ENCODE measurements at places on chromosomes 4 and X.

DNA sequence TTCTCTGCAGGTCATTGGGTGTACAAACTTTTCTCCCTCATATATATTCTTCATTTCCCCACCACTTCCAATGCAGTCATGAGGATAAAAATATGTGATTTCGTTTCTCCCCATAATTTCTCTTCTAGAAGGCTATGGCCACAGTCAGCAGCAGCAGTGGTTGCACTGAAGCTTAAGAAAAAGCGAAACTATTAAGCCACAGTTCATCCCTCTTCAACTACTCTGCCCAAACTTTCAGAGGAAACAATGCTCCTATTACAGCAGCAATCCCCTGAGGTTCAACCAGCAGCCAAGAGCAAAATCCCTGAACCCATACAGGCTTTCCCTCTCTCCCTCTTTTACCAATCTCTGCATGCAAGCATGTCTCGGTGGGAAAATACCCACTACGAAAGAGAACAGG is 298.6 kb downstream of the DHX15 start:
- DNase-seq, result no peak

DNA sequence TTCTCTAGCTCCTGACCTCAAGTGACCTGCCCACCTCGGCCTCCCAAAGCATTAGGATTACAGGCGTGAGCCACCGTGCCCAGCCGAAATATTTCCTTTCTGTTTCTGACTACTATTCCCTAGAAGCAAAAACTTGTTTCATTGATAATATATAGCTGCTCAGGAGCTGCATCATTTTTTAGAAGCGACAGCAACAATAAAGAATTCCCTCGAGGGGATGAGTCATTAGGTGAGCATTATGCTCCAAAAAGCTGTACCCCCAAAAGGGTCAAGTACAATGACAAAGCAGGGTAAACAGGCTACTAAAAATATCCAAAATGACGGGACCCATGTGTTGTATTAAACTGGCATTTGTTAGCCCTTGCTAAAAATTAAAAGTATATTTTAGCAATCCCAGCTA is 67.0 kb downstream of the RBM47 start:
- DNase-seq, result no peak

GRCh38 chr4:109383823-109384222 is 49.8 kb upstream of the SEC24B start:
- DNase-seq, result no peak

DNA sequence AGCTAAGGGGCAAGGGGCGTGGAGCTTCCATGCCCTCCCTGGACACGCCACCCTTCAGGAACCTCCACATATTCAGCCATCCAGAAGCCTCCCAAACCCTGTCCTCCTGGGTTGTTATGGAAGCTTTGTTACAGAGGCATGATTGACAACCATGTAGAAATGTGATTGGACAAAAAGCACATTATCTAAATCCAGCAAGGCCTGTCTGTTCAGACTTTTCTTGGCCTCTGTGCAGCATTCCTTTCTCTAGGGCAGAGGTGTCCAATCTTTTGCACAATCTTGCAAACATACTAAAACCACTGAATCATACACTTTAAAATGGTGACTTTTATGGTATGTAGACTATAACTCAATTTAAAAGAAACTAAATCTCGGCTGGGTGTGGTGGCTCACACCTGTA is 12.7 kb downstream of the STEEP1 start:
- no peak for DNase-seq

GRCh38 chr4:2811830-2812611 is 19.1 kb downstream of the SH3BP2 start:
- DNase-seq, result no peak

DNA sequence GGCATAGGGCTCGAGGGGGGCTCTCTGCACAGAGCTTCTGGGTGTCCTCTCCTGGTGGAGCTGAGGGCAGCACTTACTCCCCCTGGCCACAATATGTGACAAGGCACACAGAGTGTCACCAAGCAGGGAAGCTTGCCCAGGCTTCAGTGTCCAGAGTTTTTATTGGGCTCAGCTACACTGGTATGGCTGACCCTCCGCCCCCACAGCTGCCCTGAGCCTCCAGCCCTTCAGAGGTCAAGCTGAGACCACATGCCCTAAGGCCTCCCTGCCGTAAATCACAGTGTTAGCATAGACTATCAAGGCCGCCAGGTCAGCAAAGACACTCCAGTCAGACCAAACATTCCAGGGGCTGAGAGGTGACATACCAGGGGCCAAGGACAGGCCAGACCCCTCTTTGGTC is 59.0 kb downstream of the EVC start:
- DNase-seq, result no peak

DNA sequence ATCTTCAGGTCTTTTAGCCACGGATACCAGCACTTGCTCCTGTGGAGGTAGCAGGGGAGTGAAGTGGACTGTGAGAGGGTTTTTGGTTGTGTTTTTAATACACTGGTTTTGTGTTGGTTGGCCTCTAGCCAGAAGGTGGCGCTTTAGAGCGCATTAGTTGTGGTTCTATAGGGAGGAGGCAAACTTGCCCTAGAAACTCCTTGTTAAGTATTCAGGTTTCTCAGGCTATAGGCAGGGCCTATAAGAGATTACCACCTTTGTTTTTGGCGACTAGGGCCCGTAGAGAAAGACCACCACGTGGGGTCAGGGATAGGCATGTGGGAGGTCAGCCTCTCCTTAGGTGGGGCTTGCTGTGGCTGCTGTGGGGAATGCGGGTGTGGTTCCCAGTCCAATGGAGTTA is 221.6 kb upstream of the SPANXN4 start:
- DNase-seq, result no peak

GRCh38 chr4:8287343-8288280 is 18.1 kb downstream of the HTRA3 start:
- DNase-seq, result no peak

- no peak for DNase-seq
Observed at GRCh38 chr4:124253080-124253479, 459.5 kb downstream of the ANKRD50 start.

DNA sequence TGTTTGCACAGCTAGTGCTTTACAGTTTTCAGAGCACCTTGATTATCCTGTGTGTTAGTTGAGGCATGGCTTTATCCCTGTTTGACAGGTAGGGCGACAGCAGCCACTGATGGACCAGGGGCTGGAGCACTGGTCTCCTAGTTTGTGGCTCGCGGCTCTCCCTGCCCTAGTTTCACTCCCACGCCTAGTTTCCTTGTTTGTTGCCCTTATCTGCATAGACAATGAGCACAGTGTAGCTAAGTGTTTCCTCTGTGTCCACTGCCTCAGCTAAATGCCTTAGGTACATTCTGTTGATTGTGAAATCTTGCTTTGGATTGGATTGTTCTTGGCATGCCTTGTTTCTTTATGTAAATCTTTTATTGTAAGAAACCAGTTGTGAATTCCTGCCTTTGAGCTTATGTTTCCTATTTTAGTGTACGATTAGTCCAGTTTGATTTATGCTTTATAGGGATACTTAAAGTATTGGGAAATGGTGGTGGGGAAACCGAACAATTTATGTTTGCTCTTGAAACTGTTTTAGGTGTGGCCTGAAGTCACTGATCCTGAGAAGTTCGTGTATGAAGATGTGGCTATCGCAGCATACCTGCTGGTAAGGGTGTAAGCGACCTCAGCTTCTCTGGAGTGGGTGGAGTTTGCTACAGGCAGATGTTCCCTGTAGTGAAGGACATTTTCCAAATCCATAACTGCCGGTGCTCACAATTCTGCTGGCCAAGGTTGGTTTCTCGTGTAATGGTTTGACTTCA is 11.0 kb downstream of the TRMT44 start:
- DNase-seq, result no peak

GRCh38 chr4:10605746-10606482 is 78.7 kb downstream of the CLNK start:
- DNase-seq, result no peak

DNA sequence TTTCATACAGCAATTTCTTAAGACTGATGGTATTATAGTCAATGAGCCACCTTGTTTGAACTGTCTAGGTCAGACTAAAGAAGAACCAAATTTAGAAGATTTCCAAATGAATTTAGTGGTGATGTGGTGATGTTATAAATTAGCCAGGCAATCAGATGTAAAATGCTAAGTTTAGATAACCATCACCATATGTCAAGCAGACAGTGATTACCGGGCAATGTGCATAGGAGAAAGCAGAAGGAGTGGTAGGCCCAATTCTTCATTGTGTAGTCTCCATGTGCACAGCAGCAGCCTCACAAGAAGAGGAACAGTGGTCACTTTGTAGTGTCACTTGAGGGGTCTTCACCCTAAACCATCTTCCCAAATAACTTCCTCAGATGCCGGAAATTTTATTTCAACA is 198.8 kb downstream of the ANTXR2 start:
- DNase-seq, result no peak

DNA sequence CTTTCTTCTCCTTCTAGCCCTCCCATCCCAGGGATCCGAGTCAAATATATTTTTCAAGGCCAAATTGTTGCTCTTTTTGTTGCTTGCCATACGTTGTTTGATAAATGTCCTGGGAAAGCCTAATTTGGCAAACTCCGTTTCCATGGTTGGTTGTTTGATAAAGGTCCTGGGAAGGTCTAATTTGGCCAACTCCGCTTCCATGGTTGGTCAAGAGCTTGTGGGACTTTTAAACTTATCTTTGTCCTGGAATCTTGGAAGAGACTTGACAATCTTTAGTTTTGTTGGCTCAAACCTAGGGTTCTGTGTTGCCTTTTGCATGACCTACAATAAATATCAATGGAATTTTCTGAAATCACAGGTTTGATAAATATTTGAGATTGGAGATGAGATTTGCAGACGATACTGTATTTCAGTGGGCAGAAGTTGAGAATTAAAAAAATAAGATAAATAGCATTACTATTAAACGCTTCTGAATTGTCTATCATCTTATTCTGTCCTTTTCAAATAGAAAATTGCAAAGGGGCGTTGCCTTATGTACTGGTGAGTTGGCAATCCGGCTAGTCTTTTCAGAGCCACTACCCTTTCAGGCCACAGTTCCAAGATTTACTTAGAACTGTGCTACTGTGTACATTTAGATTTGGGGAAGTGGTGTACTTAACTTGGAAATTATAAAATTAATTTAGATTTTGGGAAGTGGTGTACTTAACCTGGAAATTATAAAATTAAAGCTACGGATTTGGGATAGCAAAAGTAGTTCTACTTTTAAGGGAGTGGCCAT is 804 bp downstream of the OSTC start:
- DNase-seq, result no peak

- DNase-seq, result no peak
Observed at GRCh38 chrX:96373047-96373355, 311.6 kb upstream of the DIAPH2 start.

DNA sequence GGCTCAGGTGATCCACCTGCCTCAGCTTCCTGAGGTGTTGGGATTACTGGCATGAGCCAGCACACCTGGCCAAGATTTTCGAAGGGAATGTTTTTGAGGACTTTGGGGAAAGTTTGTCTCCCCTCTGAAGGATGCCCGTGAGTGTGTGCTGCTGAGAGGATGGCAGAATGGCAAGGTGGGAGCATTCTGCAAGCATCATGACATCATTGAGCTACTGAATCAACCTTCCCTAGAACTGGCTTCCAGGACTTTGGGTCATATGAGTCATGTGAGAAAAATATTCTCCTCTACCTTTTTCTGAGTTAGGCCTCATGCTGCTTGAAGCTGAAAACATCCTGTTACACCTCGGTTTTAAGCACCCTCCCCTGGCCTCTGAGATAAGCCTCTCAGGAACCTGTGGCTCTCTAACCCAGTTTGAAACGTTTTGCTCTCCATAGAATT is 31.0 kb downstream of the TMEM131L start:
- peak; percentile 17 for DNase-seq
